Non-pigmented ciliary epithelial cell (primary cell): ENCODE measurements at places on chromosomes 4 and X.

GRCh38 chr4:42570221-42570620, 86.7 kb downstream of the ATP8A1 start:
- DNase-seq, result no peak

DNA sequence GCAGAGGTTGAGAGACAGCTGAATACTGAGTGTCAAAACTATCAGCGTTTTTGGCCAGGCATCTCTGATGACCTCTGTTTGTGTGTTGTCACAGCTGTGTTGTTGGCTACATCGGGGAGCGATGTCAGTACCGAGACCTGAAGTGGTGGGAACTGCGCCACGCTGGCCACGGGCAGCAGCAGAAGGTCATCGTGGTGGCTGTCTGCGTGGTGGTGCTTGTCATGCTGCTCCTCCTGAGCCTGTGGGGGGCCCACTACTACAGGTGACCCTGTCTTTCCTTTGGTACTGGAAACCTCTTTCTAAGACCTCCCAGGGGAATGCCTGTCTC, 86.9 kb downstream of the EGF start:
- no peak for DNase-seq

DNA sequence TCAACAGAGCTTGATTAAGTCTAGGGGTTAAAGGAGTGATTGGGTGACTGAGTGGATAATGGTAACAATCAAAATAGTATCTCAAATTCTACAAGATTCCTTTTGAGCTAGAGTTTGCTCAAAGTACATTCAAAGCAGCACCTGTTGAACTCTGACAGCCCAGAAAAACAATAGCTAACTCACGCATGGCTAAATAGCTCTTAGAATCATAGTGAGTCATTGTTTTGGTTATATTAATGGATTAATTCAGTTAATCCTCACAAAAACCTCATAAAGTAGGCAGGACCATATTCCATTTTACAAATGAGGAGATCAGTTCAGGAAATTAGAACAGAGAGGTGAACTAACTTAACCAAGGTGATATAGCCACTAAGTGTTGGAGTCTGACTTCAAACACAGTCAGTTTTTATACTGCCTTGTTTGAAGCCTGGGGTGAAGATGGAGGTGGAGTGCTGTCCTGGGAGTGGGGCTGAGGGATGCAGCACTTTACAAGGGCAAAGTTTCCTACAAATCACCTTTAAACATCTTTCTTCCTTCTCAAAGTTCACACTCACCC, 35.9 kb upstream of the PPM1K start:
- DNase-seq, result no peak

DNA sequence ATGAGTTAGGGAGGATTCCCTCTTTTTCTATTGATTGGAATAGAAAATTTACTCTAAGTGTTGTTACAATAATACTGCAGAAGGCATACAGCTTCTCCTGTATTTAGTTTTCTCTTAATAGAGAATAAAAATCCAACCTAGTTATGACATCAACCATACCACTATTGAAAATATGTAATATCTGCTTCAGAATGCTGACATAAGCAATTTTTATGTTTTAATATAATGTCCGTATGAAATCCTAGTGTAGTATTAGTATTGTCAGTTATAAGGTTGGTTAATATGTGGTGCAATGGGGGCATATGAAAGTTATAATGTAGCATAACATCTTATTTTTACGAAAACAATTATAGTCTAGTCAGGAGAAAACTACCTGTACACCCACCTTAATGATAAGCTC, 68.2 kb downstream of the HEPH start:
- no peak for DNase-seq

DNA sequence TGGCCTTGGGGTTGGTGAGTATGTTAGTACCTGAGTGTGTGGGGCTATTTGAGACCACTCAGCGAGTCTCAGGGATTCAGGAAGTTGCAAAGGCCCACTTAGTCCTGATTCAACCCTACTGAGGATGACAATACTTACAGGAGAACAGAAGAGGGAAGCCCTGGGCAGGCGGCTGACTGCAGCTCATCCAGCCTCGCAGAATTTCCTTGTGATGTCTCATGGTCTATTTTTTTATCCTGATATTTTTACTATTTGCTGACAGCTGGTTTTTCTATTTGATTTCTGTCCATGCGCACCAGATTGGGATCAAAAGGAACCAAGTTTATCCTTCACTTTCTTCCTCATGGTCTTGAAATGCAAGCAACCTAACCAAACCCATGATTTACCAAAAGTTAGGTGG, 201.8 kb upstream of the LNX1 start:
- DNase-seq, result no peak

DNA sequence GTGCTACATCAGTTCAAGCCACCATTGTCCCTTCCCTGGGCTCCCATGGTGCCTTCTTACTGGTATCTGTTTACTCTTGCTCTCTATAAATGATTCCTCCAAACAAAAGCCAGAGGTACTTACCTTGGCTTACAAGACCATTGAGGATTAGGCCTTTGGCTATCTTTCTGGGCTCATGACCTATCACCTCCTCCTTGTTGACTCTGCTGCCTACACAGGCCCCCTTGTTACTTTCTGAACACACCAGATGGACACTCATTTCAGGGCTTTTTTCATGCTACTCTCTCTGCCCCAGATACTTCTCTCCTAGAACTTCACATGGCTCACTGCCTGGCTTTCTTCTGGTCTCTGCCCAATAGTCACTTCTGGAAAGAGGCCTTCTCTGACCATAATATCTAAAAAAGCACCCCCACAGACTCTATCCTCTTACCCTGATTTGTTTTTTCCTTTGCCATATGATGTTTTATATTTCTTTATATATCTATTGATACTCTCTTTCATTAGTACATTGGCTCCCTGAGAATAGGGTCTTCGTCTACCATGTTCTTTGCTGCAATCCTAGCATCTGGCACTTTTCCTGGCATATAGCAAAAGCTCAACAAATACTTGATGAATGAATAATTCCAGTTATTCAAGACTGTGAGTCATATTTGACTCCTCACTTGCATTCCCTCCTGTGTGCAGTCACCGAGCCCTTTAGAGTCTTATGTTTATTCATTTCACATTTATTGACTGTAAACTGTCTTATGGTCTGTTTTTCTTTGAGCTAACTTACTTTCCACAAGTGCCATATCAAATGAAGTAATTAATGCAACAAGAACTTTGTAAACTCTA, 27.1 kb upstream of the TAPT1 start:
- peak; percentile 65 for DNase-seq

GRCh38 chr4:87559090-87559837, 30.1 kb upstream of the SPARCL1 start:
- no peak for DNase-seq

DNA sequence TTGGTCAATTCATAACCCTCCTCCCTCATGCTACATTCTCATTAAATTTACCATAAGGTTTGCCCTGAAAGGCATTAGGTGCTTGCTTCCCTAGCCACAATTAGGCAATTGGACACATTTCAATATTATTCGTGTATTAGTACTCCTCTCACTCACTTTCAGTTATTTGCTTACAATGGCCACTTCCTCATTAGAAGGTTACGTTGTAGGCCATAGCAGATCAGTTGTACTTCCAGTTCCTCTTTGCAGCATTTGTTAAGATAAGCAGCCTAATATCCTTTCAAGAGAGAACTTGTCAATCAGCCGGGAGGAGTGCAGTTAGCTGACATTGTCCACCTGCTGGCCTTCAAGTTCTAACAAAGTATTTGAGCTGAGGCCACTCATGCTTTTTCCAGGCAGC, 1017.2 kb downstream of the PCDH7 start:
- DNase-seq, result no peak

- DNase-seq, result no peak
Measured at GRCh38 chrX:145393702-145394235, 146.5 kb downstream of the SPANXN1 start.

DNA sequence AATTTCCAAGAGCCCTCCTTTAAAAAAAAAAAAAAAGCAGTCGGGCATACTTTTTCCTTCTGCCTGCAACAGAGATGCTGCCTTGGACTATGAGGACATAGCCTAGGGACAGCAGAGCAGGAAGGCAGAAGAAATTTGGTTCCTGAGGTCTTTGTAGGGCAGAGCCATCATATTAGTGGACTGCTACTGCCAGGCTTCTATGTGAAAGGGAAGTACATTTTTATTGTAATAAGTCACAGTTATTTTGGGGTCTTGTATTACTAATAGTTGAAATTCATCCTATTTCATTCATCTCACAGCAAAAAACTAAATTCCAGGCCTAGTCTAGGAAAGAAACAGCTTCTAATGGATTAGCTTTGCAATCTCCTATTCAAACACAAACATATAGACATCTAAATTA, 211.2 kb downstream of the NSUN7 start:
- no peak for DNase-seq

DNA sequence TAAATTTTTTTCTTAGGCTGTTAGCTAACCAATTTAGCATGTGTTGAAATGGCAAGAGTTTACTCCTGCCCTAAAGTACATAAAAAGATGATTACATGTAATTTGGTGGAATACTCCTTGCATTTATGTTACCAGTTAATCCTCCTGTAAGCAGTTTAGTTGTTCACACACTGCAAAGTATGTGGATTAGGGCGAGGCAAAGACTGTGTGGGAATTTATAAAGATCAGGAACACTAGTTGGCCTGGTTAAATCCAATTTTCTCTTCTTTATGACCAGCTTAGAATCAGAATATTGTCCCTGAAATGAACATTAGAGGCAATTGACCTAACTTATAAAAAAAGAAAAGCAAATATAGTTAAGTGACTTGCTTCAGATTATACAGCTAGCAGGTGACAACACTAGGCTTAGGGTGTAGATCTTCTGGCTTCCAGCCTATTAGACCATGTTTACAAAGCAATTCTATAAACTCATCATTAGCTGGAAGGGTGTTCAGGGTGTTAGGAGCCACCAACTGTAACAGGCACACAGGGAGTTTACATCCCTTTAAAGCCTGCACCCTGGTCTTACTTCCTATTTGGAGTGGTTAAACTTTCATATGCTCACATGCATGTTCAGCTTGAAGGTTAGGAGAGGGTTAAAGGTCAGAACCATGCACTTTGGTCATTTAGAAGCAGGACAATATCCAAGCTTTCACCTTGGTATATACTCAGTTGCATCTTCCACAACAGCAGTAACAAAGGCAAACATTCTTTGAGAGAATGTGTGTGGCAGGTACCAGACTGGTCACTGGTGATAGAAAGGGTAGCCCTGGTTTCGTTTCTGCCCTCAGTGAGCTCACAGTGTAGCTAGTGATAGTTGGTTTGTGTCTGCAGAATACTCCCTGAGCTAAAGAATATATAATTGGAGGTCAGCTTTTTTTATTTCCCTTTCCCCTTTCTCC, 72.6 kb downstream of the GC start:
- no peak for DNase-seq

DNA sequence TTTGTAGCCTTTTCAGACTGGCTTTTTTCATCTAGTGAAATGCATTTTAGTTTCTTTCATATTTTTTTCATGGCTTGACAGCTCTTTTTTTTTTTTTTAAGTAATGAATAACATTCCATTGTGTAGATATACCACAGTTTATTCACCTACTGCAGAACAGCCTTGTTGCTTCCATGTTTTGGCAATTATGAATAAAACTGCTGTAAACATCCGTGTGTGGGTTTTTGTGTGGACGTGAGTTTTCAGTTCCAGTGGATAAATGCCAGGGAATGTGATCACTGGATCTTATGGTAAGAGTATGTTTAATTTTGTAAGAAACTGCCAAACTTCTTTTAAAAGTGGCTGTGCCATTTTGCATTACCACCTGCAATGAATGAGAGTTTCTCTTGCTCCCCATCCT, 160.8 kb downstream of the SOWAHB start:
- no peak for DNase-seq

- no peak for DNase-seq
Measured at GRCh38 chr4:2484993-2485392, 16.1 kb downstream of the RNF4 start.

DNA sequence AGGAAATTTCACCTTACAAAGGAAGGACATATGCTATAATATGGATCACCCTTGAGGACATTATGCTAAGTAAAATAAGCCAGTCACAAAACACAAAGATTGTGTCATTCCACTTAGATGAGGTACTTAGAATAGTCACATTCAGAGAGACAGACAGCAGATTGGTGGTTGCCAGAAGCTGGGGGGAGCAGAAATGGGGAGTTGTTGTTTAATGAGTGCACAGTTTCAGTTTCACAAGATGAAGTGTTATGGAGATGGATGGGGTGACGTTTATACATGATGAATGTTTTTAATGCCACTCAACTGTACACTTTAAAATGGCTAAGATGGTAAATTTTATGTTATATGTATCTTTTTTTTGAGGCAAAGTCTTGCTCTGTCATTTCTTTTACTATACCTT, 14.8 kb upstream of the SPON2 start:
- DNase-seq, result no peak

GRCh38 chr4:171629182-171629581, 184.0 kb upstream of the GALNTL6 start:
- no peak for DNase-seq

GRCh38 chrX:127726227-127726626, 326.0 kb downstream of the ACTRT1 start:
- DNase-seq, result no peak

- no peak for DNase-seq
Measured at GRCh38 chrX:48754238-48754637, 7.3 kb upstream of the GLOD5 start.

GRCh38 chr4:11118513-11118912, 310.2 kb downstream of the HS3ST1 start:
- DNase-seq, result no peak

DNA sequence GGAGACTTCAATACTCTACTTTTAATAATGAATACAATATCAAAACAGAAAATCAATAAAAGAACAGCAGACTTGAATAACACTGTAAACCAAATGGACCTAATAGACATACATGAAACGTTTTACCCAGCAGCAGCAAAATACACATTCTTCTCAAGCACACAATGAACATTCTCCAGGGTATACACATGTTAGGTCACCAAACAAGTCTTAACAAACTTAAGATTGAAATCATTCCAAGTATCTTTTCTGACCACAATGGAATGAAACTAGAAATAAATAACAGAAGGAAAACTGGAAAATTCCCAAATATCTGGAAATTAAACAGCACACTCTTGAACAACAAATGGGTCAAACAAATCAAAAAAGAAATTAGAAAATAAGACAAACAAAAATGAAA, 145.0 kb upstream of the CT83 start:
- DNase-seq, result no peak

GRCh38 chr4:25500626-25501316, 123.7 kb downstream of the ANAPC4 start:
- no peak for DNase-seq

DNA sequence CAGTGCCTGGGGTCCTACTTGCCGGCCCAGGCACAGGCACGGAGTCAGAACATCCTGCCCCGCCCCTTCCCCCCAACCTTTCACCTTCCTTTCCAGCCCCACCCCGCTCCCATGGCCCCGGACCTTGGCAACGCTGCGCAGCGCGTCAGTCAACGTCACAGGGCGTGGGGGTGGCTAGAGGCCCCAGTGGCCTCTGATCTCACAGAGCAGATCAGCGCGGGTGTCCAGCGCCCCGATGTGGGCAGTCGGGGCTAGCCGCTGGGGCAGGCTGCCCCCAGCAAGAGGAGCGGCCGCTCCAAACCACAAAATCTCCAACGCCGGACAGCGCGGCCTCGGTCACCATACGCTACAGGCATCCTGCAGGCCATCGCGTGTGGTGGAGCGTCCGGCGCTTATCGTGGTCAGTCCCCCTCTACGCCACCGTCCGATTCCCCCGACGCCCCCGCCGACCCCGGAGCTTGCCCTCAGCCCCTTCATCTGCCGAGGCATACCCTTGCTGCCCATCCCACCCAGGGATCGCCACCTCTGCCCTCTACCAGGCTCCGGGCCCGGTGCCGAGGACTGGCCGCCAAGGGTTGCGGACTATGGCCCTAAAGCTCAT, 69.6 kb upstream of the APOOL start:
- DNase-seq, result no peak

GRCh38 chrX:119151051-119151380, 23.4 kb upstream of the KIAA1210 start:
- DNase-seq, result no peak
